ENCODE measurements at places on chromosomes 13 and 19.

GRCh38 chr13:30125422-30126073 is 181.8 kb downstream of the KATNAL1 start:
- DNase-seq = peak; percentile 69

DNA sequence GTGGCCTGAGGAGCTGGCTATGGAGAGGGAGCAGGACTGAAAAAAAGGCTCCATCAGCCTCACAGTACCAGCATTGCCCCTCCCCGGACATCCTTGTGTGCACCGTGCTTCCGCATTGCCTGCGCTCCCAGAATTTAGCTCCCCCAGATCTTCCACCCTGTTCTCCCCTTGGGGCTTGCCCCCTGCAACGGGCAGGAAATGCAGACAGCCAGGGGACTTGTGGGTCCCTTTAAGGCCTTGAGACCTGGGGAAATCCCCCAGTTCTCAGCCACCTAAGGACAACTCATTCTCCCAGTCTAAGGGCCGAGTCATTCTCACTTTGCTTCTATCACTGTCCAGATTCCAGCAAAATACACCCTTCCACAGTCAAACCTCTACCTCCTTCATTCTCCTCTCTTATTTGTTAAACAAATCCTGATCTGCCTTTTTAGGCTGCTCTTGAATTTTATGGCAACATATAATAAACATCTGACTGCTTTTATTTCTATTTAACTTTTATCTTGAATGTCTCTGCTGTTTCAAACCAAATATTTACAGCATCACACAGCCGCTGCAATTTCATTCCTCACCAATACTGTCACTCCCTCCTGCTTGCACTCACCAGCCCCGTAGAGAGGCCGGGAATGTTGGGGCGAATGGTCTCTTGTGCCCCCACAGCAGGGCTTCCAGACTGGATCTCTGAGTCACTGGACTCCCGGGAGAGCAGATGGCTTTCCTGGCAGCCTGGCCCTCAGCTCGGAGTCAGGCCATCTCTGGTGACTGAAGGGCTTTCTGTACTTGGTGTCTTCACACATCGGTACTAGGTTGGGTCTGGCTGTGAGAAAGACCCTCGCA is 221.9 kb downstream of the TSHZ3 start:
- no peak for DNase-seq

DNA sequence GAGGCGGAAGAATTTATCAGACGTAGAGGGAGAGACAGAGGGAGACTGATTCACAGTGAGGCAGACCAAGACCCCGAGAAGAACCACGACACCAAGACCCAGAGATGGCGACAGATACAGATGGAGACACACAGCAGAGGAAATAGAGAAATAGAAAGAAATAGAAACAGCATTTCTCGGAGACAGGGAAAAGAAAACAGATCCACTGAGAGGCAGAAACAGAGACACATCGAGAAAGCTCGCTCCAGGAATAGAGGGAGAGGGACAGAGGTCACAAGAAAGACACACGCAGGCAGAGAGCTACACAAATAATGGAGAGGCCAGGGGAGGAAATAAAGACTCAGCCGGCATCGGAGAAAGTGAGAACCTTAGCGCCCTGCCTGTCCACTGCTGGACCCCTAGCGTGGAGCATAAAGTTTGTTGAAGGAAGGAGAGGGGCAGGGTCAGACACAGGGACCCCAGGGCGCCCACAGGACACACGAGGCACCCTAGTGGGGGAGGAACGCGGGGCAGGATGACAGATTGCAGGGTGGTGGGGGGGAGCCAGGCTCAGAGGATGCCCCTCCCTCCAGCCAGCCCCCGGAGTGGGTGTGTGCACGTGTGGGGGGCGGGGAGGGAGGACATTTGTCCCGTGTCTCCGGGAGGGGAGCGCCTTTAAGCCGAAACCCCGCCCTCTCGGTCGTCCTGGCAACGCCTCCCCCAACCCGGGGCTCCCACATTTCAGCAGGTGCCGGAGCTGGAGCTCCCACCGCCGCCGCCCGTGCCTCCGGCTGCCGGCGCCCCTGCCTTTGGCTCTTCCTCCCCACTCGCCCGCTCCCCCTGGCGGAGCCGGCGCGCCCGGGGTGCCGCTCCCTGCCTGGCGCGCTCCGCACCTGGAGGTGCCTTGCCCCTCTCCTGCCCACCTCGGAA is at the start of gene PRKCG:
Gene PRKCG, plus strand, starts transcription at position 716 of the 909 bp plus-strand sequence. CDS start 298 bp downstream, outside the sequence.
- no peak for DNase-seq

DNA sequence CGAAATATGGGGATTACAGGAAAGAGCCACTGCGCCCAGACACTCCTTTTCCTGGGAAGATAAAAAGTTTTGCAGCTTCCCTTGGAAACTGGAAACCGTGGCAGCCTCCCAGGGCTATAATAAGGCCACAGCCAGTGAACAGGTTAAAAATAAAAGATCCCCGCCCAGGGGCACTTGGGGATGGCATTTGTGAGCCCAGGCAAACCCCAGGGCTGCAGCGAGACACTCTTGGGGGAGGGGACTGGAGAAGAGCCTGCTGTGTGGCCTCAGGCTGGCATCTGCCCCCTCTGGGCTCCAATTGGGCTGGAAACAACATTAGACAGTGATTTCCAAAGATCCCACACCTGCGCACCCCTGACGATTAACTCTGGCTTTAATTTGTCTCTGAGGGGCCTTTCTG is 11.2 kb downstream of the FEM1A start:
- DNase-seq = no peak
